Stimulated activated CD4-positive, alpha-beta T cell treated with anti-CD3 and anti-CD28 coated beads, Interleukin-1b, Interleukin-23, amount 100 ng/mL, for 4 hours (primary cell): ENCODE measurements at places on chromosomes 4 and X.

GRCh38 chr4:43379016-43379415 is 486.5 kb downstream of the GRXCR1 start:
- no peak for DNase-seq

- DNase-seq: no peak
These were observed 206.6 kb downstream of the PTTG2 start for GRCh38 chr4:38166768-38167167.

DNA sequence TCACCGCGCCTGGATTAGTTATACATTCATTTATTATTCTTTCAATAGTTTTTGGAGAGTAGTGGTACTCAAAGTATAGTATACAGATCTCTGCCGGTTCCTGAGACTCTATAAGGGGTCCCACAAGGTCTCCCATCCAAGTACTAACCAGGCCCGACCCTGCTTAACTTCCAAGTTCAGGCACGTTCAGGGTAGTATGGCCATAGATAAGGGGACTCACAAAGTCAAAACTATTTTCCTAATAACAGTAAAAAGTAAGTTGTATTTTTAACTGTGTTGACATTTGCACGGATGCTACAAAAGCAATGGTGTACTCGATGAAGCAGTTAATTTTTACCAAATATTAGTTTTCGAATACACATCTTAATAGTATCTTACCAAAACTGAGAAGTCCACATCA is 84.4 kb upstream of the STK26 start:
- no peak for DNase-seq

DNA sequence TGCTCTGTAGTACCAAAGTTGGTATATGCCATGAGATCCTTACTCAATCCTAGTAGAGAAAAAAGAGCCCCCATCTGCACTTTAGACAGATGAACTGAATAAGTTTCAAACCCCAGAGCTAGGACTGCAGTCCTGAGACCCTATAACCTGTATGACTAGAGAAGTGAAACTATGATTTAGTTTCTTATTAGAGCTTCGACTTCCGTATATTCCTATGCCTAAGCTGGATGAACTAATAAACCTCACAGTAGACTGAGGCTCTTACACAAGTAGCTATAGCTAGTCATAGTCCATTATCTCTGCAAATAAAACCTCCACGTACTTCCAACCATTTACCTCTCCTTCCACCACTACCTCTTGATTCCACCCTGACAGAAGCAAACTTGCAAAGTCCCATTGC is 6.3 kb upstream of the OTUD4 start:
- no peak for DNase-seq

GRCh38 chr4:147689067-147689466 is 5.1 kb upstream of the PRMT9 start:
- DNase-seq: no peak

DNA sequence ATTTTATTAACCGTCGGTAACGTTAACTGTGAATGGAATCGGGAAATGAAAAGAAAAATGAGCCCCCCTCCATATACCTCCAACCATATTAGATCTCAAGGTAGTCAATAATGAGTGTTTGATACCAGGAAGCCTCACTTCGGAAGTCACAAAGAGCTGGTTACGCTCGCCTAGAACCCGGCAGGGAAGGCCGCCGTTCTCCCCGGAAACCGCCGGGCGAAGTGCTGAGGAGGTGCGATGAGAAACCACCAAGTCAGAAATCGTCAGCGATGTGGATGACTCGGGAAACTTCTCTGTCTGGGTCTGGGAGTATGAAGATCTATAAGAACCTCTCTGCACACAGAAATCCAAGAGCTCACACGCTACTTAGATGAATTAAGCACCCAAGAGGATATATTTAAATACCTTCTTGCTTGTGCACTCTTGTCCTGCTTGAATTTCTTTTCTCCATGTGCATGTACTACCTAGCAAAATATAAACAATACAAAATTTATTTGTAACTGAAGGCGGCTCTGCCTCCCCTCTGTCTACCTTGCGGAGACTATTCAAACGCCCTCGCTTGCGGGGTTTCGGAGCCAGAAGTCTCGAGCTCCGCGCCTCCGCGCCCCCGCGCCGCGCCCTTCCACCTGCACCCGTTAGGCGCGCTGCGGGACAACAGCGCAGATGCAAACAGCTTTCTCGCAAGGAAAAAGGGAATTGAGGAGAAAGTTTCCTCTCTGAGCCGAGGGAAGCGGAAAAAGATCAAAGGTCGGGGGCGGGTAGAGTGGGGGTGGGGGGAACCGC is 17.8 kb downstream of the NKX6-1 start:
- DNase-seq: no peak

DNA sequence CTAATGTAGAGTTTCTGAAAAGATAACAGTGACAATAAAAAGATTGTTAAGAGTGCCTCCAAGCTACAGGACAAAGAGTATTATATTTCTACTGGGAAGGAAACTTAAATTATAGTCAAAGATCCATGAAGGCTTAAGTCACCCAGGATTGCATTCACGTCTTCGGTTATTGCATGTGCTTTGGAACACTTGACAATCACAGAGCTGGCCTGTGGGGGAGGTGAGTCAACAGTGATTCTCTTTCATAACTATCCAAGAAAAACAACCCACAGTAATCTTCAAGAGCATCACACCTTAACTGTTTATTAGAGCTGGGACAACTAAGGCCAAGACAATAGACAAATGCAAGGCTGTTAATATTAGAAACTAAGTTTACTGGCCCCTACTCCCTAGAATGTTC is 40.3 kb downstream of the PDGFC start:
- no peak for DNase-seq

DNA sequence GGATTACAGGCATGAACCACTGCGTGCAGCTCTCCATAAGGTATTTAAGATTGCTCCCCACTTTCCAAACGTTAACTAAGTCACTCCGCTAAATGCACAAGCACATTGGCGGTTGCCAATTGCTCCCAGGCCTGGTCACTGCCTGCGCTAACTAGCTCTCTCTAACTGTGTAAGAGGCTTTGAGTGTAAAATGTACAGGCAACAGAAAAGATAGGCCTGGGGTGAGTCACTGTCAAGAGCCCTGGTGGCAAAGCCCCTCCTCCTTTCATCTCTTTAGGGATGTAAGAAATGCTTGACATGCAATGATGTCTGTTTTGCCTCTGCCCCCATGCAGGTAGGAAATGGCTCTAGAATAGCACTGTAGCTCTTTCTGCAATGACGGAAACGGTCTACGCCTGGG is 329.7 kb upstream of the GATB start:
- no peak for DNase-seq

GRCh38 chr4:165248102-165248501 is 40.7 kb downstream of the KLHL2 start:
- DNase-seq: no peak

DNA sequence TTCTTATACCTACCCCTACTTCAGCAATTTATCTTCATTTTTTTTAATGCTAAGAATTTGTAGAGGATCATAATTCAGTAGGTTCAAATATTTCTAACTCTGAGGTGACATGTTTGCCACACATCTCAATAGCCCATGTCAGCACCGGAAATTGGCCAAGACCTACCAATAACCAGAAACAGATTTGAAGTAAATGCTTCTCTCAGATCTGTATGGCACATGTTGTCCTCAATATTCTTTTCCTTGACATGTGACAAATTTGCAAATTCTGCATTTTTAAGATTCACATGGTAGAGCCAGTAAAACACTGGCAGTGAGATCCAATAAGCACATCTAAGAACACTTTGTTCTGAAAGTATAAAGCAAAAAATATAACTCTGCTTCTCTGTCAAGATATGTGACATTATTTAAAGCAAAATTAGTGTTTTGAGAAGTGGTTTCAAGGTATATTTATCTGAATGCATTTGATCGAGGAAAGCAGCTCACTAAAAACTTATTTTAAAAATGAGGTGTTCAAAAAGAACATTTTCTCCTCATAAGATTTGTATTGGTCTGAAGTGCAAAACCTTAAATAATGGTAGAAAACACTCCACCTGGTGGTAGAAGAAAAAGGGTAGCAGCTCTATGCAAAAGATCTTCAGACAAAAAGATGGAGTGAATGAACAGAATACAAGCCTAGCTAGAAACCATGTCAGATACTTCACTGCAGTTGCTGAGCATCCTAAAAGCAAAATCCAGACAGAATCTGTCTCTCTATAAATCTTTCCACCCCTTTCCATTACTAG is 513.8 kb upstream of the FAM241A start:
- DNase-seq: no peak

DNA sequence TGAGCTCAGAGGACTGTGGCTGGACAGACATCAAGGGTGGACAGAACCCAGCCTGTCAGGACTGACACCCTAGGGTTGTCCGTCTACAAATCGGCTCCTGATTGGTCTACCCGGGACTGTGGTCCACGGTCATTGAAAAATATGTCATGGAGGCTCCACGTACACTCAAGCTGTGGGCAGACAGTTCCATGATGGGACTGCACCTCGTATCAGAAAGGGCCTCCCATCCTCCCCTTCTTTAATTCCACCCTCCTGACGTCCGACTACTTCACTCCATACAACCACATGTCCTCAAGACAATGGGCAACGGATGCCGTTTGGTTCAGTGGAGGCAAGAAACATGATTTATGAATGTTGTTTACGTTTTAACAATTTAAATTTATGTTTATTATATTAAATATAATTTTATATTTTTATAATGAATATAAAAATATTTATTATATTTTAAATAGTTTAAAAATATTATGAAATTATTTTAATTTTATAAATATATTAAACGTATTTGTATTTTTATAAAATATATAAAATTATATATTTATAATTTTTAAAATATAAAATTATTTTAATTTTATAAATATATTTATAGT is 58.0 kb upstream of the SHOX start:
- DNase-seq: no peak

DNA sequence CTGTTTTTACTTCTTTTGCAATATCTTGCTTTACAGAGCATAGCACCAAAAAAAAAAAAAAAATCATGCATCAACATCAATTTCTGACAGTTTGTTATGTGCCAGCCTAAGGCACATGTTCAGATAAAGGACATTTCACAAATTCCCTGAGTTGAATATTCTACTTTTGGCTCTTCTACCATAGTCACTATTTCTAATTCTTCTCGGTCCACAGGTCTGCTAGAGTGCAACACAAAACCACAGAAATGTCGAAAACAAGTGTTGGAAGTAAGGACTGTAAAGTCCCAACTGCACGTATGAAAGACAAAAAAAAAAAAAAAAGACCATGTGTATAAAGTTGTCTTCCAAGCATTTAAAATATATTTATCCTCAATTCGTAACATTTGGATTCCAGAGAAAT is 494.2 kb upstream of the INTU start:
- no peak for DNase-seq

GRCh38 chrX:46624090-46624786 is 50.7 kb downstream of the CHST7 start:
- no peak for DNase-seq

DNA sequence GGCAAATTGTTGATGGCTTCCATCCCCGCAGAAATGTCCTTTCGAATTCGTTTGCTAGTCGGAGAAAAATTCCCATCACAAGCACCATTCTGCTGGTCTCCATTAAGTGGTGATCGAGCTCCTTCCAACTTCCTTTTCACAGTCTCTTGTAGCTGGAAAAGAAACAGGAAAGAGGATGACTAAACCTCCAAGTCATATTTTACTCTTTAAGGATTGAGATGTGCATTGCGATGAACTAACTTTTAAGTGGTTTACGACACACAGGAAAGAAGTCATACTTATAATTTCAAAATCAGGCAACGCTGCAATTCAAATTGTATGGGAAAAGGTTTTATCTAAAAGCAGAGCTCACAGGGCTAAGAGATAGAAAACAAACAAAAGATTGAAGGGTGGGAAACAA is 225.2 kb downstream of the MGST2 start:
- no peak for DNase-seq

DNA sequence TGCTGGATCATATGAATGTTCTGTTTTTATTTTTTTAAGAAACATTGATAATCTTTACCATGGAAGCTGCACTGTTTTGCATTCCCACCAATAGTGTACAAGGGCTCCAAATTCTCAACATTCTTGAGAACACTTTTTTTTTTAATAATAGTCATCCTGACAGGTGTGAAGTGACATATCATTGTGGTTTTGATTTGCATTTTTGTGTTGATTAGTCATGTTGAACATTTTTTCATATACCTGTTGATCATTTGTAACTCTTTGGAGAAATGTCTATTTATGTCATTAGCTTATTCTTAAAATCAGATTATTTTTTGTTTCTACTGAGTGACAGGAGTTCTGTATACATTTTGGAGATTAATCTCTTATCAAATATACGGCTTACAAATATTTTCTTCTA is 408.5 kb downstream of the GLUD2 start:
- no peak for DNase-seq

GRCh38 chr4:105607876-105608275 is 55.5 kb downstream of the ARHGEF38 start:
- DNase-seq: no peak

- DNase-seq: no peak
These were observed 172.7 kb downstream of the NHS start for GRCh38 chrX:17547658-17548057.

DNA sequence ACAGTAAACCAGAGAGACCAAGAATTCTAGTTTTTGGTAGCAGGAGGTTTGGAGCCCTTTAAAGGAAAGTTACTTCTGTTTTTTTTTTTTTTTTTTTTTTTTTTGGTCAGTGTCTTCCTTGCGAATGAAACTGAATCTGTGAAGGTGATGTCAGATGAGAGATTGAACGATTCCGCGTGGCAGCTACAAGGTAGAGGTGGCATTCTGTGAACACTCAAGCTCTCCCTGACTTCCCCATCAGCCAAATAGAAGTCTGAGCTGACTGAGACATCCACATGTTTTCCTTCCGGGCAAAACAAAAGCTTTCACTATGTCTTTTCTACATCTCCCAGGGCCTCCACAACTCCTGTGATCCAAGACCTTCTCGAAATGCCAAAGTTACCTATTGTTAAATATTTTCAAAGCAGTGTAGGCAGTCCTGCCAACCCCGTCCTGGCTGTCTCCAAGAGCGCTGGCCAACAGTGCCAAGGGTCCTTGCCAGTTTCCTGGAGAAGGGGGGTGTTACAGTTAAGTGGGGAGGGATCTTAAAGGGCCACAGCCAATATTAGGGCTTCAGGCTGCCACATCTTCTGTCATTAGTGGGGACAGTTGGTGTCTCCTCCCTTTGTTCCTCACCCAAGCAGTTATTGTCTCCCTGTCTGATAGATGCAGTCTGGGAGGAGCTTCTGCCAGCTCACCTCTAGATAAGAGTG is 102.9 kb upstream of the SLC34A2 start:
- no peak for DNase-seq

- DNase-seq: no peak
These were observed 3.0 kb downstream of the RPL10 start for GRCh38 chrX:154401045-154401799.

GRCh38 chr4:128832243-128832625 is 22.7 kb downstream of the JADE1 start:
- DNase-seq: no peak

- no peak for DNase-seq
These were observed 148.3 kb downstream of the MAML3 start for GRCh38 chr4:140005699-140006098.

- DNase-seq: no peak
These were observed 116.7 kb upstream of the TMEM164 start for GRCh38 chrX:109886122-109886761.

- no peak for DNase-seq
These were observed 31.8 kb downstream of the PRRG1 start for GRCh38 chrX:37380924-37381323.
